ENCODE measurements at places on chromosomes 7 and 10. TPM values are rescaled to one million over a fixed set of nuclear protein-coding genes. Genes with fewer than 3 reads are reported as not detected.

The AS3MT gene
- total RNA-seq = 0.09 TPM

The NKX1-2 gene
- total RNA-seq = not detected

The CRHR2 gene
- total RNA-seq = not detected

The VWDE gene
- 0.19 TPM for total RNA-seq

The ACSL5 gene
- 12.6 TPM for total RNA-seq

The ADCYAP1R1 gene
- total RNA-seq = under 0.01 TPM

The AKR1B15 gene
- not detected for total RNA-seq

The FBXO24 gene
- 0.09 TPM for total RNA-seq

The LOXL4 gene
- 2.4 TPM for total RNA-seq

The DRGX gene
- total RNA-seq = not detected

The PILRA gene
- not detected for total RNA-seq

The HMX3 gene
- not detected for total RNA-seq

The FGFR2 gene
- total RNA-seq = 0.09 TPM

The JAKMIP3 gene
- total RNA-seq = under 0.01 TPM

The GPRIN2 gene
- not detected for total RNA-seq

The C10orf62 gene
- total RNA-seq = not detected

The AGR2 gene
- not detected for total RNA-seq

The ZNF736 gene
- total RNA-seq = 7.9 TPM

The ELN gene
- 0.09 TPM for total RNA-seq

The MEST gene
- 8.3 TPM for total RNA-seq

The NUPR2 gene
- total RNA-seq = not detected
